ENCODE measurements at places on chromosomes 1 and 21.

GRCh38 chr1:116277840-116278540, 95.1 kb upstream of the ATP1A1 start:
- DNase-seq, result no peak

DNA sequence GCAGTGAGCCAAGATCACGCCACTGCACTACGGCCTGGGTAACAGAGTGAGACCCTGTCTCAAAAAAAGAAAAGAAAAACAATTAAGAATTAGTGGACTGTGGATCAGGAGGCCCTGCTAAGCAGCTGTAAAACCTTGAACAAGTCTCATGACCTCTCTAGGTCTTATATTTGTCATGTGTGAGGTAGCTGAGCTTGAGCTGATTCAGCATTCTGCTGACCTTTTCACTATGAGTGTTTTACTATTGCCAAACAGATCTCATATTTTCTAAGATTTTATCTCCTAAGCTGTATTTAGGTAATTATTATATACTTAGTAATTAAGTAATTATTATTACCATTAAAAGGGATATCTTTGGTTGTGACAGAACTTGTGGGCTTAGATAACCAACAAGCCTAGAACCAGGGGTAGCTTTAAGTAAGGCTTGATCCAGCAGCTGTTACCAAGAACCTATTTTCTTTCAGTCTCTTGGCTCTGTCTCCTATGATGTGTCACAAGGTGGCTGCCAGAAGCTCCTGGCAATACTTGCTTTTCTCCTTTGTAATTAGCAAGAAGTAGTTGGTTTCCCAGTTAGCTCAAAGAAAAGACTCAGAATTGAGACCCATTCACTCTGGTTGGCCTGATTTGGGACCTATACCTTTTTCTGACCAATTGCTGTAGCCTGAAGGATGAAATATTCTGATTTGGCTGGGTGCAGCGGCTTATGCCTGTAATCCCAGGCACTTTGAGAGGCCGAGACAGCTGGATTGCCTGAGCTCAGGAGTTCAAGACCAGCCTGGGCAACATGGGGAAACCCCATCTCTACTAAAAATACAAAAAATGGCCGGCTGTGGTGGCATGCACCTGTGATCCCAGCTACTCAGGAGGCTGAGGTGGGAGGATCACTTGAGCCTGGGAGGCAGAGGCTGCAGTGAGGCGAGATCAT, 8.5 kb upstream of the ZC3H12A start:
- DNase-seq, result no peak

GRCh38 chr1:41200728-41201127, 41.4 kb downstream of the SCMH1 start:
- DNase-seq, result no peak

GRCh38 chr1:109959974-109960744, 24.4 kb upstream of the AHCYL1 start:
- DNase-seq, result no peak

DNA sequence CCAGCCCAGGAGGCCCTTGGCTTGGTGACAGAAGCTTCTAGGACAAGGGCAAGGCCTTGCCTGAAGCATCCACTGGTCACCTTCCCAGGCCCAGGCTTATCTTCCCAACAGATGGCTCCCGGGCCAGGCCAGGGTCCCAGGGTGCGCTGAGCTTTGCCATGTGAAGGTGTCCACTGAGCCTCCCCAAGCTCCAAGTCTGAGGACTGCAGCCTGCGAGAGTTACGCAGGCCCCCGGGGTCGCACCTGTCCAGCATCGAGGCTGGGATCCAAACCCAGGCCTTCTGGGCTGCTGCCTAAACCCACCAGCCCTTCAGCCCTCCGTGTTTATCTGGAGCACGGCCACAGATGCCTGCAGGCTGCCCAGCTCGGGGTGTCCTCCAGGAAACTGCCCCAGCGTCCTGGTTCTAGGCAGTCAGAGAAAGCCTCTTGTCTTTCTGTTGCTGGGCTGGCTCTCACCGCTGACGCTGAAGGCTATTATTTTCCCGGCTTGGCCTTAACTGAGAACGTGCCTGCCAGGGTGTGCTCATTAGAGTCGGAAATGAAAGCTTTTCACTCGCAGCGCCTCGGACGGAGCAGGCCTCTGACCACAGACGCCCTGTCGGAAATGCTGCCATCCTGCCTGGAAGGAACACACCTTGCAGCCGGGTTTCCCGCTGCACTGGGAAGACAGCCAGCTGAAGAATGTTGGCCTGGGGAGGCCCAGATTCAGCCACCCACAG, 71.4 kb downstream of the MEGF6 start:
- no peak for DNase-seq

DNA sequence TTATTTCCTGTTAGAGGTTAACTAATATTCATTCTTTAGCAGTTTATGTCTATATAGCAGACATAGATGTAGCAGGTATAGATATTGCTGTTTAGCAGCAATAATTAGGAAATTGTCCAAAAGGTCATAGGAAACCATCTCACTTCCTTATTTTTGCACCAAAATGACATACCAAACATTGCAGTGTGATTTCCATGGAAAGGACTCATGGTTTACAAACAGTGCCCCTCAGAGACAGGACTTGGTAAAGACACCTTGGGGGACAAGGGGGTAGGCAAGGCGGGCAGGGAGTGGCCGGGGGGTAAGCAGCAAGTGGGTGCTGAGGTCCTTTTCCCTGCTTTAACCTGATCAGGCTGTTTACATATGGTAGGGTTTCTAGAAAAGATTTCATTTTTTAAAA, 30.5 kb downstream of the BATF3 start:
- DNase-seq, result no peak

DNA sequence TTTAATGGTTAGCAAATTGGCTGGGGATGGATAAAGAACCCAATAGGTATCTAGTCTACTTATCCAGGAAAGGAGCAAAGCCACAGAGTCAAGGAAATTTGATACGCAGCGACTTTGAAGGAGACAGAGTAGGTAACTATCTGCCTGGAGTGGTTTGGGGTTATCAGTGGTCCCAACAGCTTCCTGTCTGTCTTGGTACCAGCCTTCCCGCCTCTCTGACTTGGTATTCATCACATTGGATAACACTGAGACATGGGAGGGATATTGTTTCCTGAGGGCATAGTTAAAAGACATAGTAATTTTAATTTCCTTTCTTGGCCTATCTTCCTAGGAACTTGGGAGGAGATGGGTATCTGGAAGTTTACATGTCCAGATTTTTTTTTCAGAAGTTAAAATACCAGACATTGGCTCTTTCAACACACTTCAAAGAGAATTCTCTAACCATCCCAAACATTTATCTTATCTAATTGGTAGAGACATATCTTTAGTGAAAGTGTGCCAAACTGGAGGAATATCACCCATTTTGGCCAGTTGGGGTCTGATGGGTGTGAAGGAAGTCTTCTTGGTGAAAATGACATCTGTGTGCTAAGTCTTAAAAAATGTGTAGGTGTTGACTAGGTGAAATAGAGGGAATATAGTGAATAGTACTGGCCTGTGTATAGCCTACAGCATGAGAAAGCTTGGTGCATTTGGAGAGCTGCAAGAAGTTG, 65.0 kb downstream of the RGS5 start:
- no peak for DNase-seq

DNA sequence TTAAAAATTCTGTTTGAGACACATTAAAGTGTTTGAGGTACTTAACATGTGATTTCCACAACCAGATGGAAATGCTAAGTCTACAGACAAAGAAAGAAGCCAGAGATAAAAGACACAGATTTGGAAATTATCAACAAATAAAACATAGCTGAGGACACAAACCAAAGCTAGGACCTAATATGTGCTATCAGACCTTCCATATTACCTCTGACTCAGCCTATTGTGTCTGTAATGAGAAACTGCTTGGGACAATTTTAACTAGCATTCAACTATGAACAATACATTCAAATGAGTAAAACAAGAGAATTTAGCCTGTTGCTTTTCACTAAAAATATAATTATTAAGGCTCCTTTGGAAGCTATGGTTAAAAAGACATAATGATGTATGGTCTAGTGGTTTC, 54.6 kb downstream of the WNT2B start:
- DNase-seq, result no peak

GRCh38 chr1:35836734-35837133, 28.9 kb downstream of the AGO4 start:
- no peak for DNase-seq

GRCh38 chr1:41454406-41454805, 30.1 kb downstream of the EDN2 start:
- DNase-seq, result no peak

GRCh38 chr1:154236855-154237254, 16.1 kb downstream of the UBAP2L start:
- no peak for DNase-seq
